ENCODE measurements at places on chromosomes 3 and 15.

DNA sequence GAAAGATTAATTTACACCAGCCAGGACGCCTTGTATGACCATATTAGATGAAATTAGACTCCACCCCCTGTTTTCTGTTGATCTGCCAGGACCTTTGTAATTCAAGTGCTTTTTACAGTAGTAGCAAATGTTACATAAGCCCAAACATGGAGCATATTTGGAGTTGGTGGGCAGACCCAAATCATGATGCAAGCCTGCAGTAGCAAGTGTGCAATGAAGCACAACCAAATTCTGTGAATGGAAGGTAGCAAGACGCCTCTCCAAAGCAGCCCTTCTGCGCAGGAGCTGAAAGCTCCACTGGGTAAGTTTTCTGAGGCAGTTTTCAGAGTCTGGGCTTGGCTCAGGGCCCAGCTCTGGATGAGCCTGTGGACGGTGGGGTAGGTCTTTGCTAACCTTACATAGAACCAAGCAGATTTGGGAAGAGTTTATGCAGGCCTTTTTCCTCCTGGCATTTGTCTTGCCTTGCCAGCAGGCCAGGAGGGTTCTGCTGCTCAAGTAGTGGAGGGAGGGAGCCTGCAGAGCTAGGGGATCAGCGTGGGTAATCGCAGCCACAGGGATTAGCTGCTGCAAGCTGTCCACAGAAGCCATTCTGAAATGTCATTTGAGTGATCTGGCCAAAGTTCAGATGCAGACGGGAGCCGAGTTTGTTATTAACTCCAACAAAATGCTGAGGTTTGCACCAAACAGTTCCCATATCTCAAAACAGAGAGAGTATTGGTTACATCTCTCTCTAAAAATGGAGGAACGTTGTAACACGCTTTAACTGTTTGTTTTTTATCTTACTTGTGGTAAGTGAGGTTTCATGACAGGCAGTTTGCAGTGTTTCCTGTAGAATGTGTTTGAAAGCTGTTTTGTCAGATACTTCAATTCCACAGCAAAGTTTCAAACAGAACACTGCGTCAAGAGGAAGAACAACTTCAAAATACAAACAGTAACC lies 55.4 kb downstream of the PSMD6 start:
- DNase-seq, result no peak

DNA sequence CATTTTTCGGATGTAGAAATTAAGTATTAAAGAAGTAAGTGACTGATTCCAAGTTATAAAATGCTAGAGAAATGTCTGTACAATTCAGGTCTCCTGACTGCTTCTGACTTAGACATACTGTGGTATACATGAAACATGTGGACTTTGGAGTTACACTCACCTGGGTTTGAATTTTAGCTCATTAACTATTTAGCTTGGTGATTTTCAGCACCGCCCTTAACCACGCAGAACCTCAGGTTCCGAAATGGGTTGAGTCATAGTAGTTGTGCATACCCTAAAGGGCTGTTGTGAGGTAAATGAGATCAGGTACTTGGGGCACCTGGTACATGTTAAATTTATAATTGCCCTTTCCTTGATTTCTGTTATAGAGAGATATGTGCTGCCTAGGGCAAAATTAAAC lies 32.9 kb upstream of the UTS2B start:
- no peak for DNase-seq

DNA sequence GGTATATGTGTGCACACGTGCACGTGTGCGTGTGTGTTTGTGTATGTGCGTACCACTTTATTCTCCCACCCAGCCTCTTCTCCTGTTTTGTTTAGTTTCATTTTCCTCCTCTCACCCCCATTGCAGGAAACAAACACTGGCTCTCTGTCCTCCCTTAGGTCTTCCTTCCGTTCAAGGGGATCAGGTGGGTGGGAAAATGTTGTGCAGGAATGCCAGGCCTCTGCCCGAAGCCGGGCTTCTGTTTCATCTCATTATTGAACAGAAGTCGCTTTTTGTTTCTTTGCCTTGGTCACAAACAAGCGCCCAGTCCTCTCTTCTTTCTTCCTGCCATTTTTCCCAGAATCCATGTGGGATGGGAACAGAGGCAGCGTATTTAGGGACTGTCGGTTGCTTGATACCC lies 69.6 kb downstream of the IGF1R start:
- no peak for DNase-seq

DNA sequence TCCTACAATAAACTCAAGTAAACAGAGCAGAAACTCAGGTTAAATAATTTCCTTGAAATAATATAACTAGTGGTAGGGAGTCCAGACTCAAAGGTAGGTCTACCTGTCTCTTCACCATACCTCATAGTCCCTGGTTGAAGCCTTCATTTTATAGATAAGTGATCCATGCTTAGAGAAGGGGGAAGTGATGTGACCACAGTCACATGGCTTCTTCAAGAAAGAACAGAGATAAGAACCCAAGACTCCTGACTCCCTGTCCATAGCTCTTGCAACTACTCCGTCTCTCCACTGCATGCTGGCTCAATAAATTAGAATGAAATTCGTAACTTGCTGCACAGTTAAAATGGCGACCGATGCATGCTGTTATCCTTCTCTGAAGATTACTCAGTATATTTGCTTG lies 11.0 kb upstream of the C15orf61 start:
- DNase-seq, result no peak

- no peak for DNase-seq
Observed at GRCh38 chr15:64699751-64700388, 75.5 kb downstream of the RBPMS2 start.

GRCh38 chr3:63462732-63463131 lies 184.6 kb downstream of the SYNPR start:
- DNase-seq, result no peak

- no peak for DNase-seq
Observed at GRCh38 chr3:7953449-7954014, 548.1 kb upstream of the LMCD1 start.

DNA sequence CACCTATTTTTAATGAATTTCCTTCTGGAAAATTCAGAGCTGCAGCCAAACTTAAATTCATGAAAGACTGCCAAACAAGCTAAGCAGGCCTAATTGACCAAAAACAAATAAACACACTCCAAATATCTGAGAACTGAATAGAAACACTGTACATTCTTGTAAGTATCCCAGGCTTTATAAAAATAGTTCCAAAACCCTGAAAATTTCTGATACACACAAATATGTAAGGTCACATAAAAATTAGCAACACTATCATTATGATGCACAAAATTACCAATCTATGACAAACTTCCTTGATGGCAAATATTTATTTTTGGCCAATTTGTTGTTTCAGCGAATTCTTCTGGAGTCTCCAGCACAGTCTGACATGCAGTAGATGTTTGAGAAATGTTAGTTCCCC lies 117.9 kb upstream of the UBE2E2 start:
- no peak for DNase-seq

DNA sequence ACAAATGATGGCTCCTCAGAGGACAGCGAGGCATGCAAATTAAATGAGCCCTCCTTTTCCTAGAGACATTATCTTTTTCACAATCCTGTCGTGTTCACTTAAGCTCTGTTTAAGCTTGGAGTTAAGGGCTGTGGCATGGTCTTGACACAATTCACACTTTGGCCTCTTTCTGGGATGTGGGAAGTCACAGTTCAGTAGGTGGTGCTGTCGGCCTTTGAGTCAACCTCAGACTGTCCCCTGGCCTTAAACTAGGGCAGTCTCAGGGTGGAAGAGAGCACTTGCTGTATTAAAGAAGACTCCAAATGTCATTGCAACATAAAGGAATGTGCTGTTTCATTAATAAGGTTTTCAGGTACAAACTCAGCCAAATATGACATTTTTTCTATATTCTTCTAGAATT lies 351.0 kb downstream of the MCTP2 start:
- no peak for DNase-seq

- DNase-seq, result no peak
Observed at GRCh38 chr3:180571831-180572598, 29.9 kb upstream of the TTC14 start.

DNA sequence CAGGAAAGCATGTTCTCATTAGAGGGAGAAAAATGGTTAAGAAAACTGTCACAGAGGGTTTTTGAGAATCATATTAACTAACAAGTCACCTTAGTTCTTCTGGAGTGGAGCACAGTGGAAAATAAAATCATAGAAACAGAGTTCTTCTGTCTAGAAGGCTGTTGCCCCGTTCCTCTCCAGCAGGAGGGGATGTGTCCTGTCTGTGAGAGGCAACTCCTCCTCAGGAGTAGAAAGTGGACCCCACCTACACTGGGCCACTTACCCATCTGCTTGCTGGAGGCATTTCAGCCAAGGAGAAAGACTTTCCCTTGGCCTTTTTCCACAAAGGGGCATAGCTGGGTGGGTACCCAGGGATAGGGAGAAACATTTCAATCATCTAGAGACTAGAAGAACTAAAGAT lies 106.6 kb downstream of the SSR3 start:
- DNase-seq, result no peak

DNA sequence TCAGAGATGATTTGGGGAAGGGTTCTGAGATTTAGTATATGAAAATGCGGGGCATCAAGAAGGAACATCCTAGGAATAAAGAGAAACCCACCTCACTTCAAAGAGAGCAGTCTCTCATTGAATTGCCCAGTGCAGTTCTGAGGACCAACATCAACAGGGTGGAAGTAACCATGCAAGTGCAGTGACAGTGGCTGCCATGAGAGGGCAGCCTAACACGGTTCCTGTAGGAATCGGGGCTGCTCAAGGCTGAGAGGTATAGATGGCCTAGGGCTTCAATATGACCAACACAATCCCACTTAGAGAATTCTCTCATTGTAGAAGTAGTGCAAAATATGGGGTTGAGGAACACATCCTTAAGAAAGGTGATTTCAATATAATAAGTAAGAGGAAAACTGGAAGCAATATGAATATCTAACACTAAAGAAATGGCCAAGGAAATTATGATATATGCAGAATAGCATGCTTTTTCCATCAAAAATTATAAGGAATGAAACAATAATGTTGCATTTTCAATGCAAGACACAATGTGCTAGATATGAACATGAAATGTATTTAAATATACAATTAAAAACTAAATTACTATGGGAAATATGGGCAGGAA lies 51.1 kb upstream of the ARRDC4 start:
- DNase-seq, result peak; percentile 15

DNA sequence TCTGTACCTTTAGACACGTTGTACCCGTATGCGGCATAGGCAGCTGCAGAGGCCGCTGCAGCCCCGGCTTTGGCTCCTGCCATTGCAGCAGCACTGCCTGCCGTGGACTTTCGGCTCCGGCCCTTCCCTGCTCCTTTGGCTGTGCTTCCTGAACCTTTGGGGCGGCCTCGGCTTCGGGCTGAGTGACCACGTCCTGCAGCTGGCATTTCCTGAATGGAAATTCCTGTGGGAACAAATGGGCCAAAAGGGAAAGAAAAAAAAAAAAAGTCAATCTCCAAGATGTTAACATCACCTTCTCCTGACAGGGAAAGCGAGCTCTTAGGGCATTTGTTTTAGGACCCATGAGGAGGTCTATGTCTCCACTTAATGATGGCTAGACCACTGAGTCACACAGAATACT lies 29.6 kb downstream of the CHAC1 start:
- DNase-seq, result no peak

GRCh38 chr15:70538278-70538677 lies 225.1 kb downstream of the UACA start:
- DNase-seq, result no peak

DNA sequence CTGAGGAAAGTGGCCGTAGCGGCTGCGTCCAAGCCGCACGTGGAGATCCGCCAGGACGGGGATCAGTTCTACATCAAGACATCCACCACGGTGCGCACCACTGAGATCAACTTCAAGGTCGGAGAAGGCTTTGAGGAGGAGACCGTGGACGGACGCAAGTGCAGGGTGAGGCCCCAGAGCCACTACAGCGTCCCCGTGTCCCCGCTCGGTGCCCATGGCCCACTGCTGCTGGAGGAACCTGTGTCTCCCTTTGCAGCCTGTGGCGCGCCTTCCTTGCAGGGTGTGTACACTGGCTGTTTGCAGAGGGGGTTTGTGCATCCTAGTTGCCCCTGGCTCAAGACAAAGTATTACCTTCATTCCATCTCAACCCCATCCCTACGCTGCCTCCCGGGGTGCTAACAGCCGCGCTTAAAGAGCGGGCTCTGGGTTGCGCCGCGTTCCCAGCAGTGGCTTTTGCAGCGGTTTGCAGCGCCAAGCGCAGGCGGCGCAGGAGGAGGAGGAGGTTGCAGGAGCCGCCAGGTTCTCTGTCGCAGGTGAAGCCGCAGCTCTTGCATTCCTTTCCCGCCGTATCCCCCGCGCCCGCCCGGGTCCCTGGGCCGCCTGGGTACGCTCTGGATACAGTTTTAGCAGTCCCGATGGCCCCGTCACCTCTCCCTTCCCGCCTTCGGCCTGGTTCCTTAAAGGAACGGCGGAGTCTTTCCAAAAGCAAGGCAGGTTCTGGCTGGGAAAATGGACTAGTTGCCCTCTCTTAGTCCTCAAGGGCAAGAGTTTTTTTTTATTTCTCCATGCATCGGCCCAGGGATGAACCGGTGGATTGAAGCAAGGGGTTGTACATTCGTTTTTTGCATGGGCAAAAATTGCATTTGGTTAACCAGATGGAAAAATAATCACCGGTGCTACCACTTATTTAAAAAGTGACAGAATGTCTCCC lies 1.2 kb downstream of the CRABP1 start:
- no peak for DNase-seq

- DNase-seq, result no peak
Observed at GRCh38 chr15:70605606-70606410, 157.6 kb downstream of the UACA start.

- no peak for DNase-seq
Observed at GRCh38 chr3:169348929-169349621, 314.4 kb downstream of the MECOM start.

- DNase-seq, result no peak
Observed at GRCh38 chr3:157128771-157129681, 30.9 kb downstream of the CCNL1 start.

DNA sequence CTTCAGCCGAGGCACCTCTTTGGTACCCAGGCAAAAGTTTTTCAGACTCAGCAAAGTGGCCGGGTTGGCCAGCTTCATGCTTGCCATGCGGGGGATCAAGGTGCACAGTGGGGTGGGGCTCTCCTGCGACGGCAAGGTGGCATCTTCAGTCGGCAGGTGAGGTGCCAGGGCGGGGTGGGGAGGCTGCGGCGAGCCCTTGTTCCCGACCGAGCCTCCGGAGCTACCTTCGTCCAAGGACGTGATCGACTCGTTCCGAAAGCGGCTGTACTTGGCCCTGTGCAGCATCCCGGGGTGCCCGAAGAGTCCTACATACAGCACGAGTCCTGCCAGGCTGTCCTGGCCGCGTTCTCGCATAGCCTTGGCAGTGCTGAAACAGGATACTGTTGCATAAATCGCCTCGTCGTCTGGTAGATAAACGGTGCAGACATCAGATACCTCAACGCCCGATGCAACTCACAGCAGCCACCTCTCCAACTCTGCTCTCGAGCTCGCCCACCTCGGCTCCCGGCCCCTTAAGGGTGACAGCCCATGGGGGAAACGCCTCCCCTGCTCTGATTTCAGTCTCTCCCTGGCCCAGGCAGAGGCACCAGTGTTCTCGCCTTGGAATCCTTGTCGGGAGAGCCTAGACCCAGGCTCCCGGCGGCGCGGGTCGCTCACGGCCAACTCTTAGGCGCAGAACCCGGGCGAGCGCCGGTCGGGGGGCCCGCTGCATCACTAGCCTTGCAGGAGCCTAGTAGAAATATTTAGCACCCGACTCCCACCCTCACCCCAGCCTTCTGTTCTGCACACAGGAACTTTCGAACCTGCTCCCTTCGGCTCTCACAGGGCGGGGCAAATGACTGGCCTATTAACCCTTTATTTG lies 826 bp downstream of the SHC4 start:
- no peak for DNase-seq

GRCh38 chr15:89157061-89157460 lies 64.3 kb downstream of the RLBP1 start:
- DNase-seq, result no peak

Data from stimulated activated CD4-positive, alpha-beta T cell treated with anti-CD3 and anti-CD28 coated beads, TNF-alpha, amount 100 ng/mL, for 24 hours (primary cell).